ENCODE measurements at places on chromosomes 5 and 9.

DNA sequence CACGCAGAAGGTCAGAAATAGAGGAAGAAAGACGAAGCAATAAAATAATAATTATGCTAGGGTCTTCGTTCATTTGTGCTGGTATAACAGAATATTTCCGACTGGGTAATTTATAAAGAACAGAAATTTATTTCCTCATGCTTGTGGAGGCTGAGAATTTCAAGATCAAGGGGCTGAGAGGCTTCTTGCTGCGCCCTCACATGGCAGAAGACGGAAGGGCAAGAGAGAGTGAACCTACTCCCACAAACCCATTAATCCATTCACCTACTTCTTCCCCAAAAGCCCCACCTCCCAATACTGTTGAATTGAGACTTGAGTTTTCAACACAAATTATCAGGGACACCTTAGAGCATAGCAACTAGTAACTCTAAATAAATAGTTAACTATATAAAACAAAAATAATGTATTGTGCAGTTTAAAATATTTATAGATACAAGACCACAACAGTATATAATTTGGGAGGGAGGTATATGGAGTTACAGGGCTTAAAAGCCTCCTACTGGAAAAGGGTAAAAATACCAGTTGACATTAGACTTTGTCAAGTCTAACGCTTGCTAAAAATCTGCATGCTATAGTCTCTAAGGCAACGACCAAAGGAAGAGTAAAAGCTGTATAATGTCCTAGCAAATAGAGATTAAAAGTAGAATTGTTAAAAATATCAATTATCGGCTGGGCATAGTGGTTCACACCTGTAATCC is 40.3 kb upstream of the NAA35 start:
- DNase-seq, result peak; percentile 37

GRCh38 chr5:78795757-78796156 is 147.2 kb upstream of the LHFPL2 start:
- DNase-seq, result peak; percentile 35

DNA sequence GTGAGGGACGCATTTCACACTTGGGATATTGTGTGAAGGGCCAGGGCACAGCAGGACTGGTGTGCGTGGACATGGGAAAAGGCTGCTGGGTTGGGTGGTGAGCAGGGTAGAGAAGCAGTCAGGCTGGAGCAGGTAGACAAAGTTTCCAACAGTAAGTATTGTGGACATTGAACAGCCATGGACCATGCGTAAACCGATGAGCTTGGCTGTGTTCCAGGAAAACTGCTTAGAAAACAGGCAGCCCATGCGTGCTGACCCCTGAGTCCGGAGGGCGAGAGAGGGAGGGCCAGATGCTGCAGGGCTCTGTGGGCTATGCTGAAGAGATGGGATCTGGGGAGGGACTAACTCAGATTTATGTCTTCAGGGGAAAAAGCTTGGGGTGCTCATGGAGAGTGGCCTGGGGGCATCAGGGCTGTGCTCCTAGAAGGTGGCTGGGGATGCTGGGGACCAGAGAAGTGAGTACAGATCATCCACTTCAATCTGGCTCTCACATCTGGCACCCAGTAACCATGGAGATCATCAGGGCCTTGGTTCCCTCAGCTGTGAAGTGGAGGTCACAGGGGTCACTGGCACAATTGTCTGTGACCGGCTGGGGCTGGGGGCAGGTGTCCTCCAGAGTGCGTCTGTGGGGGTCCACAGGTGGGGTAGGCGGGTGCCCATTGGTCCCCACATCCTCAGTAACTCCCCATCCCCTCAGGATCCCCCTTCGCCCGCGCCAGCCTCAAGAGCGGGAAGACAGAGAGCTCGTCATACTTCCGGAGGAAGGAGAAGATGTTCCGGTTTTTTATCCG is 93.3 kb downstream of the CACNA1B start:
- DNase-seq, result no peak

- DNase-seq, result peak; percentile 21
These were observed 23.8 kb upstream of the ZNF622 start for GRCh38 chr5:16489322-16489791.

DNA sequence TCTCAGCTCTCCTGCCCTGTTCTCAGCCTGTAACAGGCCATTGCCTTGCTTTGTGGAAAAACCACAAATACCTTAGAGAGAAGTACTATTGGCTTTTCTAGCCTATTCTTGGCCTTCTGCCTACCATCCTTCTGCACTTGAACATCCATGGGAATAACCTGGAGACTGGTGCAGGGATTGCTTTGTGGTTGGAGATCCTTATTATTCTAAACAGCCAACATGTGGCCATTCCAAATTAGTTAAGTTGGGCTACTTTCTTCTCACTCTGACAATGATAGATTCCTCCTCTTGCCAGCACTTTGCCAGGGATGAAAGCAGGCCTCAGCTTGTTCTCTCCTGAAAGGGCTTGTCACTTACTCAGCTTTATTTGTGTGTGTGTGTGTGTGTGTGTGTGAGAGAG is 240.4 kb downstream of the GLIS3 start:
- no peak for DNase-seq

GRCh38 chr9:114346146-114346545 is 16.5 kb downstream of the ORM2 start:
- no peak for DNase-seq

DNA sequence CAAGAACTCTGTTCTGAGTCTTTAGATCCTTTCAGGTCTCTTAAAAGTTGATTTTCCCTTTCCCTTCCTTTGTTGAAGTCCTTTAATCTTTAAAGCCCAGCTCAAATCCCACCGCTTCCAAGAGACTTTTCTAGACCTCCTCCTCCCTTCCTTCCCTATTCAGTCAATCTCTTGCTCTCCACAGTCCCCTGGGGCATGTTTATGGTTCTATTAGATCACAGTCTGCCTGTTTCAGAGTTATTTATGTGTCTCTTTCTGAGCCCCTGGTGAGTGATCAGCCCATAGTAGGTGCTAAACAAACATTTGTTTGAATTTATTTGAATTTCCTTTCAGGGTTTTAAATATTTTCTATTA is 7.2 kb upstream of the ARSI start:
- no peak for DNase-seq

DNA sequence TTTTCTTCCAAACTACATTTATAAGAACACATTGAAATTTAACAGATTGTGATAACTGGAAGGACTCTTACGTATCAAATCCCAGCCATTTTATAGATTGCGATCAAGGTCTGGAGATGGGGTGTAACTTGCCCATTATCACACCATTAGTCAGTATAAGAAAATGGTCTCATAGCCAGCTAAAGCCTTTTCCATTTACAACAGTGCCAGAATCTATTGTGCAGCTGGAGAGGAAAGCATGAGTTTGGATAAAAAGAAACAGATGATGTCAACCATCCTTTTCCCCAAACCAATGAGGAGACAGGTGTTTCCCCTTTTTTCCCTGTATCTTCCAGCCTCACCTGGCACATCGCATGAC is 658.8 kb downstream of the ACTL7B start:
- DNase-seq, result no peak

GRCh38 chr5:60297658-60298057 is 402.3 kb downstream of the DEPDC1B start:
- no peak for DNase-seq

DNA sequence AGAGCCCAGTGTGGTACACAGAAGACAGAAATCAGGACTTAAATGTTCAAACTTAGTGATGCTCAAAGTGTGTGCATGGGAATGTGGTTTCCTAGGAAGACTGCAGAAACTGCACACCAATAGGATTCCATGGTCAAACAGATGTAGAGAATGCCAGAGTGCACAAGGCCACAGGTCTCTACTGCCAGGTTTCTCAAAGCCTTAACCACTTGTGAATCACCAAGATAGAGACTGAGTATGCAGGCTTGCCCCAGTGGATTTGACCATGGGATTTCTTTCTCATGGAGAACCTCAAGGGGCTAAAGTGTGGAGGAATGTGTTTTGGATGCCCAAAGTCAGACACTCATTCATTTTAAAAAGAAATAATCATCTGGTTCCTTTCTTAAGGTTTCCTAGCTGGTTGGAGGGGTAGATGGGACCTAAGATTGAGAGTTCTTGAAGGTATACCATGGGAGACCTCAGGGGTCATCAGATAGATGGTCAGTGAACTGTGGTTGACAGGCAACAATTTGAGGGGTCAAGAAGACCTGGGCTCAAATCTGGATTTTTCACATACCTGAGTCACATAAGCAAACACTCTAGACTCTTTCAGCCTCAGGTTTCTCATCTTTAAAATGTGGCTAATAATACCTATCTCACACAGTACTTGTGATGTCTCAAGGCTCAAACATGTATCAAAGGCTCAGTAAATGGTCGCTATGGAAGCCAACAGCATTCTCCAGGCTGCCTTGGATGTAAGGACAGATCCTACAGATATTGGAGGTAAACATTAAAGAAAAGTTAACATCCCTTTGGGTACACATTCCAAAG is 81.1 kb downstream of the BOD1 start:
- DNase-seq, result no peak

GRCh38 chr5:2525351-2525750 is 226.1 kb downstream of the IRX2 start:
- no peak for DNase-seq

GRCh38 chr5:71873191-71873591 is 154.1 kb downstream of the CARTPT start:
- no peak for DNase-seq

DNA sequence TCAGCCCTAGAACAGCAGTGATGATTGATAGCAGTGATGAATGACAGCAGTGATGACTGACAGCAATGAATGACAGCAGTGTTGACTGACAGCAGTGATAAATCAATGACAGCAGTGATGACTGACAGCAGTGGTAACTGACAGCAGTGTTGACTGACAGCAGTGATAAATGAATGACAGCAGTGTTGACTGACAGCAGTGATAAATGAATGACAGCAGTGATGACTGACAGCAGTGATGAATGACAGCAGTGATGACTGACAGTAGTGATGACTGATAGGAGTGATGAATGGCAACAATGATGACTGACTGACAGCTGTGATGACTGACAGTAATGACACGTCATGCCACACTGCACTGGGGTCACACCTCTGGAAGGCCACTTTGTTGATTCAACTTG is 106.8 kb downstream of the ENTREP1 start:
- no peak for DNase-seq

DNA sequence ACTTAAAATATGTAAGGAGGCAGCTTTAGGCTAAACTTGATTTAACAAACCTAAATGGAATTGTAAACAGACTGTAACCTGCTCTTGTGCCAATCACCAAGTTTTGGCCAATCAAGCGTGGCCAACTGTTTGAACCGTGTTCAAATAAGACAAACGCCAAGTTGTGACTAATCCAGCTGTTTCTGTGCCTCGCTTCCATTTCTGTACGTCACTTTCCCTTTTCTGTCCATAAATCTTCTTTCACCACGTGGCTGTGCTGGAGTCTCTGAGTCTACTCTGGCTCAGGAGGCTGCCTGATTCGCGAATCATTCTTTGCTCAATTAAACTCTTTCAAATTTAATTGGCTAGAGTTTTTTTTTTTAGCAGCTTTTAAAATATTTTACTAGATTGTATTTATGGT is 71.3 kb downstream of the LIX1 start:
- no peak for DNase-seq

- no peak for DNase-seq
These were observed 152.3 kb upstream of the DAP start for GRCh38 chr5:10913181-10913810.

- DNase-seq, result peak; percentile 77
These were observed 2.5 kb downstream of the KDM3B start for GRCh38 chr5:138354926-138355378.

- DNase-seq, result no peak
These were observed 249.2 kb upstream of the CCNH start for GRCh38 chr5:87661784-87662566.

GRCh38 chr5:124740071-124740470 is 6.4 kb downstream of the ZNF608 start:
- DNase-seq, result no peak

DNA sequence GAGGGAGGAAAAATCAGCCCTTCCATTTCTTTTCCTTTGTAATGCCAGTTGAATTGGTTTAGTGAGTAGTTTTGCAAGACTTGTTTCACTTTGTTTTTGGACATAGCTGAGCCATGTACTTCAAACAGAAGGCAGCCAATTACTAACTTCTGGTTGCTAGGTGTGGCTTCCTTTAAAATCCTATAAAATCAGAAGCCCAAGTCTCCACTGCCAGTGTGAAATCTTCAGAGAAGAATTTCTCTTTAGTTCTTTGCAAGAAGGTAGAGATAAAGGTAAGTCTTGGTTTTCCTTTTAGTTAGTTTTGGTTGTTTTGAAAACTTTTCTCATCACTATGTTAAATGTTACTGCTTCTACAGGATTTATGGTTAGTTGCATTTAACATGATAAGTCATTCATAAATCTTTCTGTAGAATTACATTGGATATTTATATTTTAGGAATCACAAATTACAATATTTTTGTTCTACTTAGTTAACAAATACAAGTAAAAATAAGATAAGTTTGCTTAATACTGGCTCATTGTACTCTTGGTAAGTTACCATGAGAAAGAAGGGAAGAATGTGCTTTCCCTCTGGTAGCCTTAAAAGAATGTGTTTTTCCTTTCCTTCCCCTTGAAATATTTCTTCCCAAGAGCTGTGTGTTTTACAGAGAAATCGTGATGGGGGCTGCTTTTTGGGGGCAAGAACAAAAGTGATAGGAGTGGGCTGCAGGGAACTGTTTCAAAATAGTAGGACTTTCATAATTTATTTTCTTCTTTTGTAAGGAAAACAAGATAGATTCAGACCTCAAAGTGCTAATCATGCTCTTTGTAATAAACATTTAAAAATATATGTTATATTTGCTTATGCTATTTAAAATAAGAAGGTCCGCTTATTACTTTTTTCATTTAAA is at the start of gene ANXA1:
Gene ANXA1 (plus strand): TSS at position 213 of the 890 bp plus-strand sequence. CDS start 6,671 bp downstream, outside the sequence.
- DNase-seq, result no peak

- no peak for DNase-seq
These were observed 41.5 kb downstream of the SH3PXD2B start for GRCh38 chr5:172412724-172413286.

DNA sequence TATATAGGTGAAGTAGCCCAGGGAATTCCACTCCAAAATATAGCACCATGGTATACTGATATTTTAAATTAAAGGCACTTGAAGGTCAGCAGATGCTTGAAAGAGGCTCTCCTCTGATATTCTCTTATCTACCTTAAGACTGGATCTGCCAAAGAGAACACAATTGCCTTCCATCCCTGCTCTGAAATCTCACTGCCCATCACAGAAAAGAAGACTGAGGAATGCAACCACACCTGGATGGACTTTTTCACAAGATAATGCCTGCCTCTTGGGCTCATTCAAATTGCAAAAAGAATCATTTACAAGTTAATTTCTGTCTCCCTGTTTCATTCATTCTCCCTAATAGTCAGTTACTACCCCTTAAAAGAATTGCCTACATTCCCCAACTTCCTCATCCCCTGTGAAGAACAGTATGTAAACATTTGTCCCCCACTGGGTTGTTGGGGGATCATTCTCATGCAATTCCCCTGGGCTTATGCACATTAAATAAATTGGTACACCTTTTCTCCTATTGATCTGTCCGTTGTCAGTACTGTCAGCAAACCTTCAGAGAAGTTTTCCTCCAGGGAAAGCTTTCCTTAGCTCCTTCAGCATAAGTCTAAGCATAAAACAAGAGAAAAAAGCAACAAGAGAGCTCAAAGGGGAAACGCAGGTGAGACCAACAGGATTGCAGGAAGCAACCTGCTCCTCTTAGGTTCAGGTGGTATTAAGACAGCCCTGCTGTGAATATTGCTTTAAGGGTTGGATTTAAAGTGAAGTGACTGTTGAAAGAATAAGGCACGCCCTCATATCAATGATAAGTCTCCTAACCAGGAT is 171.4 kb upstream of the SLC30A5 start:
- no peak for DNase-seq

GRCh38 chr9:127893392-127893791 is 6.0 kb downstream of the ST6GALNAC6 start:
- no peak for DNase-seq

GRCh38 chr5:81010336-81011169 is 50.4 kb downstream of the RASGRF2 start:
- no peak for DNase-seq

- DNase-seq, result no peak
These were observed 107.6 kb downstream of the PLPP1 start for GRCh38 chr5:55427157-55427556.
